Spleen (tissue), 13 donors: ENCODE measurements at places on chromosomes 5 and 9.

GRCh38 chr9:94802793-94803192 is 76.3 kb downstream of the AOPEP start:
- DNase-seq, result no peak

DNA sequence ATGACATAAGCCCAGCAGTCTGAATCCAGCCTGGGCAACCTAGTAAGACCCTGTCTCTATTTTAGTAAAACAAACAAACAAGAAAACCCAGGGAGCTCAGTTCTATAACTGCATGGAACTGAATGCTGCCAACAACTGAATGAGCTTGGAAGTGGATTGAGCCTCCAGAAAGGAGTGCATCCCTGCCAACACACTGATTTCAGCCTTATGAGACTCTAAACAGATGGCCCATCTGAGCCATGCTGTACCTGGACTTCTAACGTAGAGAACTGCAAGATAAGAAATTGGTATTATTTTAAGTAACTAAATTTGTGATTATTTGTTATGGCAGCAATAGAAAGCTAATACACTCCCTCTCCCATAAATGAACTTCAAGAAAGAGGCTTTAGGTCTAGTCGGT is 150.4 kb upstream of the RAI14 start:
- no peak for DNase-seq

GRCh38 chr5:15373151-15373550 is 126.8 kb upstream of the FBXL7 start:
- DNase-seq, result no peak

GRCh38 chr5:55913466-55914413 is 62.6 kb downstream of the IL31RA start:
- DNase-seq, result no peak
